ENCODE measurements at places on chromosomes 4 and X.
A peak's percentile ranks its signal among the peaks of the same experiment; 100 is the strongest.

GRCh38 chr4:35539404-35540055 is 704.8 kb downstream of the ARAP2 start:
- DNase-seq = no peak

DNA sequence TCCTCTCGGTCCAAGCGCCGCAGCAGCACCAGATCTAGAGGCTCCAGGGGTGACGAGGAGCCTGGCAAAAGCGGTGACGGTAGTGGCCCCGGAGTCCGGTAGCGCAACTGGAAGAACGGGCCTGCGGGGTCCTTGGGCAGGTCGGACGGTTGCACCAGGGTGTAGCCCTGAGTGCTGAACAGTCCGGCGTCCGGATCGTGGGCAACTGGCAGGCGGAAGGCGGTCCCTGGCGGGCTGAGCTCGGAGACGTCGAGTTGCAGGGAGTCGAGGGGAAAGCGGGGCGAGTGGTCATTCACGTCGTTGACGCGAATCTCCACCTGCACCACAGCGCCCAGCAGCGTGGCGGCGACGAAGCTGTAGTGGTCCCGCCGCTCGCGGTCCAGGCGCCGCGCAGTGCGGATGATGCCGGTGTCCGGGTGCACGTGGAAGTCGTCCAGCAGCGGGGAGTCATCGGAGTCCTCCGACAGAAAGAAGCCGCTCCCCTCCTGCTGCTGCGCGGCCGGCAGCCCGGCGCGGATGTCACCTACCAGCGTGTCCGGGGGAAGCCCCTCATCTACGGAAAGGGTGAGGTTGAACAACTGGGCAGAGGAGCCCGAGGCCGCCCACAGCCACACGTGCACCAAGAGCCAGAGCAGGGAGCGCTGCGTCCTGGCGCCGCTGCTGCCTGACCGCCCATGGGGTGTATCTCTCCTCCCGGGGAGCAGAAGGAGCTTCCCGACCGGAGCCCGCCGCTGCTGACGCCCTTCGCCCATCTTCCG is 837 bp downstream of the DCHS2 start:
- peak; percentile 8 for DNase-seq

DNA sequence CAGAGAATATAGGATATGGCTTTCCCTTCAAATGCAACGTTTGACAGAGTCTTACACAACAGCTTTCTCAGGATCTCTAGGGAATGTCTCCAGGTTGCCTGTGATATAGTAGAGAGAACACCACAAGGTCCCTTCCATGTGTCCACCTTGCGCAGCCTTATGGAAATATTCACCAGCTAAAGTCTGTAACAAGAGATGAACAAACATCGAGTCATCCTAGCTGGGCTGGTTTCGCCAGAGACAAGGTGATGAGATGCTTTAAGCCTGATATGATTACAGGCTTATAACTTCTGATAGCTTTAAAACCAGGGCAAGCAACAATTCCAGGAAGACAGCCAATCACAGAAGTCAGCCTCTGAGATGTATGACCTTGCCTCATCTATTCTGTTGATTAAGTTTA is 83.8 kb downstream of the SEL1L3 start:
- no peak for DNase-seq

GRCh38 chrX:15448010-15448639 is 45.0 kb downstream of the PIR start:
- DNase-seq = no peak

DNA sequence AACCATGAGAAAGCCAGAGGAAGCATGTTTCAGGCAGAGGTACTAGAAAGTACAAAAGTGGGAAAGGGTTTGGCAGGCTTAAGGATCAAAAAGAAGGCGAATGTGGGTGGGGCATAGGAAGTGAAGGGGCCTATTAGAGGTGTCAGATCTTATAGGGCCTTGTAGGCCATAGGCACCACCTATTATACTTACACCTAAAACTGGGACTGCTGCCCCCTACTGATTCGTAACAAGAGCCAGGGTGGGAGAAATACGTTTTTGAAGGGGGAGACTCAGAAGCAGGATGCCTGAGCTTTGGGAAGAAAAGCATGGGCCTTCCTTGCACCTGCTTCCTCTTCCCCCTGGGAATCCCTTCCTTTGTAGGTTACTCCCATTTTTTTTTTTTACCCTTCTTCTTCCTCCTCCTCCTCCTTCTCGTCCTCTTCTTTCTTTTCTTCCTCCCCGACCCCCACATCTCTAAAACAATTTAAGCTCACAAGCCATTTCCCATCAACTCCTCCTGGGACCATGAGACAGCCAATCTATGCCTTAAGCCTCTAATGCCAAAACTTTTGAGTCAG is 40.7 kb upstream of the GPC3 start:
- DNase-seq = no peak
